ENCODE measurements at places on chromosomes 5 and 9.

DNA sequence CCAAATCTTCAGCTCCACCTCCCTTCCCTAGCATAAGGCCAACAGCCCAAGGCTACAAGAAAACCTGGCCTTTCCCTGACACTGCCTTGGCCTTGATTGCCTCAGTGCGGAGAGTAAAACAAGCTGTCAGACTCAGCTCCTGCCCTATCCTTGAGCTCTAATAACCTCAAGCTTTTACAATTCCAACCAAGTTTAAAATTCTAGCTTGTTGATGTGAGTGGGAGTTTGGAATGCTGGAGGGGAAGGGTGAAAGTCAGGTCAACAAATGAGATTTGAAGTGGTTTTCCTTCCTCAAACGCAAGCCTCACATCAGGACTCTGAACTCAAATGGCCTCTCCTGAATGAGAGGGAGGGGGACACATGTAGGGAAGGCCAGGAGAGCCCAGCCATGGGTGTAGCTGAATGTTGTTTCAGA lies 197.0 kb upstream of the VLDLR start:
- no peaks in the 10 kb centered on the region for H3K4me1 ChIP-seq
- H3K4me3 ChIP-seq, result no peak overlapping the region
- no peak for DNase-seq
- H3K27me3 ChIP-seq, result no peaks in the 10 kb centered on the region
- H3K36me3 ChIP-seq, result no peaks in the 10 kb centered on the region
- H3K27ac ChIP-seq, result no peak overlapping the region

DNA sequence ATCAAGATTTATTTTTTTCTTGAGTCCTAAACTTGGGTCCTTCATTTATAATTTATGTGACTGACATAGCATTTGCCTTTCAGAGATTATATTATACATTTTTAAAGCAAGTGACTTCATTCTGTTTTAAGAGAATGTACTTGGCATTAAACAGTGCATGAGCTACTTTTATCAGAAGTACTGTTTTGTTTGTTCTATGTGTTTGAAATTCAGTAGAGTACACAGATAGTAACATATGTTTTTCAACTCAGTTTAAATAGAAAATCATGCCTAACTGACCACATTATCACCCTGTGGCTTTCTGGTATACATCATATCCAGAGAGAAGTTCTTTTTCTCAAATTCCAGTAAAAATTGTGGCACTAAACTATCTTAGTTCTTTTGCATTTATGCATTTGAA lies 335.3 kb upstream of the CDH18 start:
- H3K36me3 ChIP-seq, result no peaks in the 10 kb centered on the region
- DNase-seq, result no peak
- no peak overlapping the region for H3K4me3 ChIP-seq
- no peaks in the 10 kb centered on the region for H3K4me1 ChIP-seq
- H3K27me3 ChIP-seq, result no peaks in the 10 kb centered on the region

DNA sequence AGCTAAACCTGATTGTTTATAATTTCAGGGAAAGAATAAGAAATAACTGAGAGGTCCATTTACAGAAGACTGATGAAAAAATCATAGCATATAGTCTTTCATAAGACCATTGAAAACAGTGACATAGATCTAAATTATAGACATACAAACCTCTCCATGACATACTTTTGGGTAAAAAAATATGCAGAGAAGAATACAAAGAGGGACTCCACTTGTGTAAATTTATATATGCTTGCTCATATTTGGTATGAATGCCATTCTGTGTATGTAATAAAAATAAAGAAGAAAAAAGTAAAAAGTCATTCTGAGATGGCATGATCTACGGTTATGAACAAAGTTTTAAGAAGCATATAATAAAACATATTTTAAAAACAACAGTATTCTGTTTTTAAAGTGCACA lies 310.7 kb downstream of the ASTN2 start:
- no peak for DNase-seq
- H3K36me3 ChIP-seq, result no peaks in the 10 kb centered on the region
- H3K4me3 ChIP-seq, result no peak overlapping the region
- no peak overlapping the region for H3K27ac ChIP-seq
- H3K27me3 ChIP-seq, result no peaks in the 10 kb centered on the region
- no peaks in the 10 kb centered on the region for H3K4me1 ChIP-seq

- DNase-seq, result no peak
- H3K27ac ChIP-seq, result no peak overlapping the region
- no peak overlapping the region for H3K4me3 ChIP-seq
- H3K27me3 ChIP-seq, result no peaks in the 10 kb centered on the region
- H3K36me3 ChIP-seq, result no peaks in the 10 kb centered on the region
- no peaks in the 10 kb centered on the region for H3K4me1 ChIP-seq
These were observed 312.3 kb upstream of the RIOK2 start for GRCh38 chr5:97495301-97495700.

DNA sequence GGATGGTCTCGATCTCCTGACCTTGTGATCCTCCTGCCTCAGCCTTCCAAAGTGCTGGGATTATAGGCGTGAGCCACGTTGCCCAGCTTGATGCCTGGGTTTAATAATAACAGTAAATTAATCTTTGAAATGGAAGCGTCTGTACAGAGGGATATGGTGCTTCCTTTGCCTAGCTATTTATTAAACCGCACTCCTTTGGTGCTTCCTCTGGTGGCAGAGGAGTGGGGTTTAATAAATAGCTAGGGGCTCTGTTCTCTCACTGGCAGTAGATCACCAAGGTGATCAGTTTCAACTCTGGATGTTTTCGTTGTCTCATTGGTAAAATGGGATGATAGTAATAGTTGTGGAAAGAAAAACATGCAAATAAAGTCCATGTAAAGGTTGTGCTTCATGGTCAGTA lies 1122.5 kb upstream of the WWC1 start:
- H3K27me3 ChIP-seq, result no peaks in the 10 kb centered on the region
- no peak overlapping the region for H3K4me3 ChIP-seq

- no peaks in the 10 kb centered on the region for H3K27me3 ChIP-seq
- no peak overlapping the region for H3K27ac ChIP-seq
- no peaks in the 10 kb centered on the region for H3K36me3 ChIP-seq
- H3K4me3 ChIP-seq, result no peak overlapping the region
These were observed 116.4 kb downstream of the GADD45G start for GRCh38 chr9:89721176-89721700.

DNA sequence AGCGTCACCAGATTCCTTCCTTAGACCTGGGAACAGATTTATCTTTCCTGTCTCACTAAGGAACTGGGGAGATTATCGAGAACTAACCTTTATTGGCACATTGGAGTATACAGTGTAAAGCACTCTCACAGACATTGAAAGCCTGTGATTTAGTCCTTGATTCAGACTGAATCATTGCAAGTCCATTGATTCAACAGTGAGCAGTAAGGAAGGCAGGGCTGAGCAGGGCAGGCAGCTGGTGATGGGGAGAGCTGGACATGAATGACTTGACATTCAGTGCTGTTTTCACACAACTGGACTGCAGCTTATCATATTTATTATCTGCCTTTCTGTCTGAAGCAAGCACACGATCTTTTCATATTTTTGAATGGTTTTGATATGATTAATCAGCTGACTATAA lies 16.2 kb downstream of the ISOC1 start:
- no peaks in the 10 kb centered on the region for H3K36me3 ChIP-seq
- H3K27me3 ChIP-seq, result no peaks in the 10 kb centered on the region
- no peak for DNase-seq
- H3K4me1 ChIP-seq, result no peaks in the 10 kb centered on the region

DNA sequence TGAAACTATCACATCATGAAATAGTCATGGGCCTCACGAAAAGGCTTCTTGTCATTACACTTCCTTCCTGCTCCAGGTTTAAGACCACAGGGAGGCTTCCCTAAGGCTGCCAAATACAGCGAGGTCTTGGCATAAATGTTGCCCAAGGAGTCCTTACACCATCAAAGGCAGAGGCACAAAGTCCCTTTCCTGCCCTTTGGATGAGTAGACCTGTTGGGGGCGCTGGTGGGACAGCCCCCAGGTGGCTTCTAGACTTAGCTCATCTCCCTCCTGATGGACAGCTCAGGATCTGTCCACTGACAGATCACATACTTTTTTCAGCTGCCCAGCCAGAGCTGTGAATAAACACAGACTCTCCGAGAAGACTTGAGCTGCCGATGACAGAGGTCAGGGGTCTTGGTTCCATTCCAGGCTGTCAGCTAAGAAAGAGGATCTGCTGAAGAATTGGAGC lies 15.5 kb upstream of the MEGF9 start:
- no peaks in the 10 kb centered on the region for H3K27me3 ChIP-seq
- H3K27ac ChIP-seq, result peak overlapping the region; percentile 68
- DNase-seq, result no peak
- H3K4me3 ChIP-seq, result no peak overlapping the region

DNA sequence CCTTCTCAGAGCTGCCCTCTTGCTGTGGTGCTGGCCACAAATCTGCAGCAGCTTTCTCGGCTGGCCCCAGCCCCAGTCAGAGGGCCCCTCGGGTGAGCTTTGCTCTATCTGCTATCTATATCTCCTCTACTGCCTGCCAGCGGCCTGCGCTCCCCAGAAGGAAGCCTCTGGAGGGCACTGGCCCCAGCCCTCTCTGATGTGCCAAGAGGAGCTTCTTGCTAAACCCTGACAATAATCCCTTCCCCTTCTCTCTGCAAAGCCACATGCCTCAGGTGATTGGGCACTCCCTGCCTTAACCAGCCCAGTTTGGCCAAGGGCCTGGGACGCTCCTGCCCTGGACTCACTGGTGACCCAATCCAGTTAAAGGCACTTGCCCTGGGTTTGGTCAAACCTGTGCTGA lies 42.7 kb downstream of the CAMK2A start:
- no peaks in the 10 kb centered on the region for H3K27me3 ChIP-seq
- DNase-seq, result no peak
- H3K4me1 ChIP-seq, result no peaks in the 10 kb centered on the region
- H3K27ac ChIP-seq, result no peak overlapping the region
- H3K4me3 ChIP-seq, result no peak overlapping the region

DNA sequence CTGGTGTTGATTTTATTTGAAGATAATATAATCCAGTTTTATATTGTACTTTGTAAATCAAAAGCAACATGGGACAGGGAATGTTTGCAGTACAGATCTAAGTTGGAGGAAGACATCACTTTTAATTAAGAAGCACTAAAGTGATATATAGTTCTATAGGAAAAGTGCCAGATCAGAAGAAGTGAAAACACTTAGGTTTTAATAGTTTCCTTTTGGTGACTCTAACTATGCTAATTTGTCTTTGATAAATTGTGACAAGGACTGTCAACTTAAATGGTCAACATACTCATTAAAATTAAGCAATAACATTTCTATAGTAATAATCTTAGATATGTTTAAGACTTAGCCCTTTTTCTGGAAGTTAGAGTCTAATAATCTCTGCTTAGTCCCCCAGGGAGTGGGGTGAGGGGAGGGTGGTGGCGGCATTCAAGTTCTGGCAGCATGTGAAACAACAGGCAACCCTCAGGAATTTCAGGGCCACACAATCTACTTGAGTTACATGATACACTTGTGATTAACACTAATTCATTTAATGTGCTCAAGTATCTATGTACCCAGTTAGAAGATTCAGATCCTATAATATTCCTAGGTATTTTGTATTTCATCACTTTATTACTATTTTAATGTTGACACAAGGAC lies 1026.5 kb downstream of the NR2F1-AS1 start:
- no peaks in the 10 kb centered on the region for H3K27me3 ChIP-seq
- no peaks in the 10 kb centered on the region for H3K36me3 ChIP-seq
- no peak overlapping the region for H3K27ac ChIP-seq
- H3K4me3 ChIP-seq, result no peak overlapping the region
- DNase-seq, result no peak

GRCh38 chr9:77575785-77576184 lies 72.3 kb downstream of the GNA14 start:
- no peaks in the 10 kb centered on the region for H3K4me1 ChIP-seq
- DNase-seq, result no peak
- H3K36me3 ChIP-seq, result no peaks in the 10 kb centered on the region
- H3K4me3 ChIP-seq, result no peak overlapping the region
- no peak overlapping the region for H3K27ac ChIP-seq

DNA sequence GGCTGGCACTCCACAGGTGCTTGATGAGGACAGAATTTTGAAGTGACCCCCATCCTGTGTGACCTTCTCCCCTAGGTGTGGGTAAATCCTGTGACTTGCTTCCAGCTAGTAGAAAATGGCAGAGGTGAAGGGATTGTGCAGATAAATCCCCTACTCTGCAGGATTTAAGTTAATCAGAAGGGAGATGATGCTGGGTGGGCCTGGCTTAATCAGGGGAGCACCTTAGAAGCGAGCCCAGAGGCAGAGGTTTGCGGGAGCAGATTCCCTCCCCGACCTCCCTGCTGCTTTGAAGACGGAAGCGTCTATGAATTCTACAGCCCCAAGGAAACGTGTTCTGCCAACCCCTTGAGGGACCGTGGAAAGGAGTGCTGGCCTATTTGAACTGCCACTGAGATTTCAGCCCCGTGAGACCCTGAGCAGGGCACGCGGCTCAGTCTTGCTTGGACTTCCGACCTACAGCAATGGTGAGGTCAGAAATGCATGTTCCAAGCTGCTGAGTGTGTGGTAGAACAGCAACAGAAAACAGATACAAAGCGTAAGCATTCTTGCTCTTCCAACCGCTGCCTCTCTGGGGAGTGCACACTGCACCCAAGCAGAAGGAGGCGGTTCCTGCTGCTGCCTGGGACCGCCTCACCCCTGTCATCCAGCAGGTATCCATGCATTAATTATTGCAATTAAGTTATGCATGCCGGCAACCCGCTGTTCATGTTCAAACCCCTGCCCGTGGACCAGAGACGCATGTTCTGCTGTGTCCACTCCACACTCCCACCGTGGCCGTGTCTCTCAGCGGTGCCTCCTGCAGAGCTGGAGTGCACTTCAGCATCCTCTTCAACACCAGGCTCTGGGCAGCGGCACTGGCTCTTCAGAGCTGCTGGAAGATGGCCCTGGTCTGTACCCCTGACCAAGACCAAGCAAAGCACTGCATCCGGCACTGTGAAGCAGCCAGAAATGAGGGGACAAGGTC lies 54.6 kb upstream of the RXRA start:
- H3K4me3 ChIP-seq, result no peak overlapping the region
- H3K36me3 ChIP-seq, result no peaks in the 10 kb centered on the region
- no peak overlapping the region for H3K27ac ChIP-seq
- DNase-seq, result no peak
- H3K4me1 ChIP-seq, result no peaks in the 10 kb centered on the region
- H3K27me3 ChIP-seq, result no peaks in the 10 kb centered on the region

GRCh38 chr5:156328161-156328560 lies 1.2 kb downstream of the SGCD start:
- H3K36me3 ChIP-seq, result no peaks in the 10 kb centered on the region
- H3K27ac ChIP-seq, result peak overlapping the region; percentile 86

DNA sequence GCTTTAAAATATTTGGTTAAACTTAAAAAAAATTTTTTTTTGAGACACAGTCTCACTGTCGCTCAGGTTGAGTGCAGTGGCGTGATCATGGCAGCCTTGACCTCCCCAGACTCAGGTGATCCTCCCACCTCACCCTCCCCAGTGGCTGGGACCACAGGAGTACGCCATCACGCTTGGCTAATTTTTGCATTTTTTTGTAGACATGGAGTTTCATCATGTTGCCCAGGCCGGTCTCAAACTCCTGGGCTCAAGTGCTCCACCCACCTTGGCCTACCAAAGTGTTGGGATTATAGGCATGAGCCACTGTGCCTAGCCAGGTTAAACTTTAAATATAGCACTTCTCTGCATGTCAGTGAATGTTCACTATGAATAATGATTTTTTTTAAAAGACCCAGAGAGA lies 224.5 kb upstream of the RFX3 start:
- peaks cover 13% of the 10 kb centered on the region for H3K4me1 ChIP-seq
- H3K27me3 ChIP-seq, result no peaks in the 10 kb centered on the region
- H3K36me3 ChIP-seq, result no peaks in the 10 kb centered on the region
- no peak overlapping the region for H3K4me3 ChIP-seq
- H3K27ac ChIP-seq, result peak overlapping the region; percentile 45

GRCh38 chr5:78586251-78586650 lies 62.3 kb downstream of the LHFPL2 start:
- H3K4me3 ChIP-seq, result no peak overlapping the region
- no peaks in the 10 kb centered on the region for H3K36me3 ChIP-seq
- DNase-seq, result no peak
- H3K27ac ChIP-seq, result no peak overlapping the region
- peaks cover 4% of the 10 kb centered on the region for H3K4me1 ChIP-seq
- no peaks in the 10 kb centered on the region for H3K27me3 ChIP-seq

Data from ascending aorta (tissue), 2 donors.